Globus pallidus (tissue), 1 donor: ENCODE measurements at places on chromosomes 7 and 10.
A peak's percentile ranks its signal among the peaks of the same experiment; 100 is the strongest.

GRCh38 chr10:14328881-14329672 is 1.6 kb downstream of the FRMD4A start:
- DNase-seq: no peak

GRCh38 chr7:33221390-33221789 is 92.0 kb downstream of the BBS9 start:
- DNase-seq: no peak

DNA sequence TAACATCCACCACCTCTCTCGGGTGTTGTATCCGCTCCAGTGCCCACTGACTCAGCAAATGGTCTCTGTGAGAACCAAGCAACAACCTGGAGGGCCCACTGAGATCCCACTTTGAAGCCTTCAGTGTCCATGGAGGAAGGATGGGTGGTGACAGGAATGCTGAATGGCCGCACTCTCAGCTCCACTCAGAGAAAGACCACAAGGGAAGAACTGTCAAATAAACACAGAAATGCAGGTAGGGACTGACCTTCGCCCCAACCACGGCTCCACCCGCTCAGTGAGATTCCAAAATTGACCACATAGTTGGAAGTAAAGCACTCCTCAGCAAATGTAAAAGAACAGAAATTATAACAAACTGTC is 65.8 kb downstream of the VIPR2 start:
- no peak for DNase-seq

DNA sequence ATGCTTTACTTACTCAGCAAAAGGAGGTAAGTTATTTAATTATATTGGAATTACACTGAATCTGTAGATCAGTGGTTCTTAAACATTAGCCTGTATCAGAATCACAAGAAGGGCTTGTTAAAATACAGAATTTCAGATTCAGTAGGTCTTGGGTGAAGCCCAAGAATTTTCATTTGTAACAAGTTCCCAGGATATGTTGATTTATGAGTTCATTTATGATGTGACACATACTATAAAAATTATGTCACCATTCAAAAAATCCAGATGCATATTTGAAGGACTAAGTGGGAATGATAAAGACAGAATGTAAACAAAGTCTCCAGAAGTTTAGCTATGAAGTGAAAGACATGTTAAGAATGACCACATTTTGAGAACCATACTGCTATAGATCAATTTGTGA is 52.3 kb downstream of the HECTD2 start:
- no peak for DNase-seq

GRCh38 chr7:43296306-43296705 is 183.9 kb downstream of the HECW1 start:
- no peak for DNase-seq

GRCh38 chr7:102044641-102044983 is 227.2 kb downstream of the CUX1 start:
- no peak for DNase-seq

- no peak for DNase-seq
Observed at GRCh38 chr7:36971515-36972139, 247.3 kb upstream of the AOAH start.

GRCh38 chr7:92717993-92718716 is 118.2 kb downstream of the CDK6 start:
- peak; percentile 91 for DNase-seq

DNA sequence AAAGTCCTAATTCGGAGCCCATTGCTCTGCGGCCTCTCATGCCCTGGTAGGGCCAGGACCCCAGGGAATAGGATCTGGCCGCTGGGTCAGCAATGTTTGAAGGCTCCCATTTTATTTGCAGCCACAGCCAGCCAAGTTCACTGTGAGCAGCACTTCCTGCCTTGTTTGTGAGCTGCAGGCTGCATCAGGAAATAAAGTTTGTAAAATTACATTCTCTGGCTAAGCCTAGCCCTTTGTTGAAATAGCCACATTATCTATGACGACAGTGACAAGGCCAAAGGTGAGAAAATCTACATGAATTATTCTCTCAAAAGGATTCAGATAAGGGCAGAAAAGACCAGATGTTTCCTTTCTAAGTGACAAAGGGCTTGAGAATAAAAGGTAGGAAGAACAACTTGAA is 23.7 kb upstream of the ITGB1 start:
- DNase-seq: no peak

DNA sequence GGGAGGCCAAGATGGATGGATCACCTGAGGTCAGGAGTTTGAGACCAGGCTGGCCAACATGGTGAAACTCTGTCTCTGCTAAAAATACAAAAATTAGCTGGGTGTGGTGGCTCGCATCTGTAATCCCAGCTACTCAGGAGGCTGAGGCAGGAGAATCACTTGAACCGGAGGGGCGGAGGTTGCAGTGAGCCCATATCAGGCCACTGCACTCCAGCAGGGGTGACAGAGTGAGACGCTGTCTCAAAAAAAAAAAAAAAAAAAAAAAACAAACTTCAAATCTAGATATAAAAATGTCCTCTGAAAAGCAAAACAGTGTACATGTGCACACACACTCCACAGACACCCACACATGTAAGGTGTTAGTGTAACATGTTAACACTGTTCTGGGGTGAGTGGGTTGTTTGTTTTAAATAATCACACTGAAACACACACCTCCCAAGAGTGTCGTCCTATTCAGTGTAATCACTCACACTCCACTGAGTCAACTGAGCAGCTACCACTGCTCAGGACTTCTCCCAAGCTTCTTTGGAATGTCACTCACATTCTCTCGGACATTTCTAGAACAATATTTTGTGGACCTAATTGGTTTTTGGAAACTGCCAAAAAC is 12.8 kb upstream of the RGS10 start:
- DNase-seq: no peak

DNA sequence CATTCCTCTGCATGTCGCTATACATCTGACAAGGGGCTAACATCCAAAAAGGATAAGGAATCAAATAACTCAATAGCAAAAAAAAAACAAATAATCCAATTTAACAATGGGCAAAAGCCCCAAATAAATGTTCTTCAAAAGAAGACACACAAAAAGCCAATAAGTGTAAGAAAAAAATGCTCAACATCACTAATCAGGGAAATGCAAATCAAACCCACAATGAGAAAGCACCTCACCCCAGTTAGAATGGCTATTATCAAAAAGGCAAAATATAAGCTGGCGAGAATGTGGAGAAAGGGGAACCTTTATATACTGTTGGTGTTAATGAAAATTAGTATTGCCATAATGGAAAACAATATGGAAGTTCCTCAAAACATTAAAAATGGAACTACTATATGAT is 14.3 kb downstream of the ARHGAP12 start:
- no peak for DNase-seq

DNA sequence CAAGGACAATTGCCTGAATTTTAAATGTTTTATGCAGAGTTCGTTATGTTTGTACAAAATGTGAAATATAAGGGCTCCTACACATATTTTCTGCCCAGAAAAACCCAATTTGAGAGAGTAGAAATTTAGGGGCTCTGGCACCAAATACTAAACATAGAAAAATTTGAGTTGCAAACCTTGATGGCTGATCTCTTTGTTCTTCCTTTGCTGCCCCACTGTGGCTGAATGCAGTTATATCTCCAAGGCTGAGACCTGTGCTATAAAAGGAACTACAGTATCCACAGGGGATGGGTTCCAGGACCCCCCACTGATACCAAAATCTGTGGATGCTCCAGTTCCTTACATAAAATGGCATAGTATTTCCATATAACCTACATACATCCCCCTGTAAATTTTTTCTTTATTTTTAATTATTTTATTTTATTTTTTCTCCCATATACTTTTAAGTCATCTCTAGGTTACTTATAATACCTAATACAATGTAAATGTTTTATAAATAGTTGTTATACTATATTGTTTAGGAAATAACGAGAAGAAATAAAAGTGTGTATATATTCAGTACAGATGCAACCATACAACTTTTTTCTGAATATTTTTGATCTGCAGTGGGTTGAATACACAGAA is 22.5 kb downstream of the CFAP43 start:
- DNase-seq: peak; percentile 82

DNA sequence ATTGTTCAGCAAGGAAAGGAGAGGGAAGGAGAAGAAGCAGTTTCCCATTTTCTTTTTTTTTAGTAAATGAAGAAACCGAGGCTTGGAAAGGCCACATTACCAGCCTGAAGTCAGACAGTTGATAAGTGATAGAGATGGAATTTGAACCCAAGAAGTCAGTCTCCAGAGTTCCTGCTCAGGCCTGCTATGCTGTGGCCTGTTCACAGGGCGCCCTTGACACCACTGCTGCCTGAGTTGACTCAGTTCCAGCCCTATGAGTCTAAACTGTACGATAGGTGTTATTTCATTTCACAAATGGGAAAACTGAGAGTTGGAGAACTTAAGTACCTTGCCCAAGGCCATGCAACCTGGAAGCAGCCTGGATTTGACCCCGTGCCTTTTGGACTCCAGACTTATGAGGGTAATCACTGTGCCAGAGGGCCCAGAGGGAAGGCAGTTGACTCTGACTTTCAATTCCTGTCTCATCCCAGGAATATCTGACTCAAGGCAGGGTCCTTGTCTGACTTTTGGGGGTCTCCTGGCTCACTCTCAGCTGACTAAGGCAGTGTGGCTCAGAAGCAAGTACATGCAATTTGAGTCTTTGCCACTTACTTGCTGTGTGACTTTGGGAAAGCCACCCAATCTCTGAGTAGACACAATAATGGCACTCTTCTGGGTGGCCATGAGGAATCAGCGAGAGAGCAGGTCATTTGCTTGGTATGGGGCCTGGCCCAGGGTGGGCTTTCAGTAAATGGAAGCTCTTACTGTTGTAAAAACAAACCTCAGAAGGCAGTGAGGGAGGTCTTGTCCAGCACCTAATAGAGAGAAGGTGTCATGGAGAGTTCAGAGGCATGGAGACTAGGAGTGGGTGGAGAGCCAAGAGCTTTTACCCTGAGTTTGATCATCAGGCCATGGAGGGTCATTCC is 17.9 kb upstream of the RBM20 start:
- DNase-seq: no peak

- DNase-seq: no peak
Observed at GRCh38 chr7:75649462-75649861, 89.3 kb downstream of the HIP1 start.

DNA sequence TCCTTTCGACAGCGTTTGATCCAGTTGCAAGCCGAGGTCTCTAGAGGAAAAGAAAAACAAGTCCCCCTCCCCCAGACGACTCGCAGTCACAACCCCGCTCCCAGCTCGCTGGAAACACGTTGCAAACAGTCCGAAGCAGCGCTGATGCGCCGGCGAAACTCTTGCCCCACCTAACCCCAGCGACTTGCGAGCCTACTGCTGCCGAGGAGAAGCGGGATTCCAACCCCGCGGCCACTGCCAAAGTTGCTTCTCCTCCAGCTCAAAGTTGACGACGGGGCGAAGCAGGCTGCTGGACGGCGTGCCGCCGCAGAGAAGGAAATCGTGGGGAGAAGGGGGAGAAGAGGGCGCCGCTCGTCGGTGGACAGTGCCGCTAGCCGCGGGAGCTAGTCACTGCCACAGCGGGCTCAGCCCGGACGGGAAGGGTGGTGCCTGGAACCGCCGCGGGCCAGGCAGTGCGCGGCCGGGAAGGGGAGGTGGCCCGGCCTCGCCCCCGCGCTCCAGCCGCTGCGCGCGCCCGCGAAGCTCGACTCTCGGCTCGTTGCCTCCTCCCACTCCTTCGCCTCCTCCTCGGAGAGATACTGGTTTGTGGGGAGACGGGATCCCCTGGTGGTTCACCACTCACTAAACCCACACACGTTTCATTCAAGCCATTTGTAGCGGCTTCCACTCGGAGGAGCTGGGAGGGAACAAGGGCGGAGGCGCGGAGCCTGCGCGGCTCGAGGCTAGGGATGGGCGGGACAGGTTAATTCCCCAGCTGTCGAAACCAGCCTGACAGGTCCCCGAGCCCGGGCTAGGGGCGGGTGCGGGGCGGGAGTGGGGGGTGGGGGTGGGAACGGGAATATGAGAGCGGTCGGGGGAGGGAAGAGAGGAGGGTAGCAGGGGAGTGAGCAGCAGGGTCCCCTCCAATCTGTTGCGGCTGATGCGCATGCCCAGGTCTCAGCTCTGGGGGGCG is at the start of gene GPR37:
GPR37 (minus strand) TSS at position 392 of the 952 bp plus-strand sequence. CDS start 816 bp downstream, outside the sequence.
- peak; percentile 96 for DNase-seq

DNA sequence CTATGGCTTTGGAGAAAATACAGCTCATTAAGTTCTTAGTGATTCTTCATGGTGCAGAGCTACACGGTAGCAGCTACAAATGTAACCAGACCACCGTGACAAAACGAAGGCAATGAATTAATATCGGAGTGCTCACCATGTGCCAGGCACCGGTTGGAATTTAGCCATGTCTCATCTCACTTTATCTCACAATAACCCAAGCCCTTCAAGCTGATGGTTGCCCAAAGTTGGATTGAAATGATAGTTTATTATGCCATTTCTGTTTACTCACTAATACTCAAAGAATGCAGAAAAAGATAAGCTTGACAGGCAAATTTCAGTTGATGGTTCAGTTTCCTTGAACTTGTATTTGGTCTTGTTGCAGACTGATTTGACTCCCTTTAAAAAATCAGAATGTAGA is 312.6 kb downstream of the SKIDA1 start:
- no peak for DNase-seq

DNA sequence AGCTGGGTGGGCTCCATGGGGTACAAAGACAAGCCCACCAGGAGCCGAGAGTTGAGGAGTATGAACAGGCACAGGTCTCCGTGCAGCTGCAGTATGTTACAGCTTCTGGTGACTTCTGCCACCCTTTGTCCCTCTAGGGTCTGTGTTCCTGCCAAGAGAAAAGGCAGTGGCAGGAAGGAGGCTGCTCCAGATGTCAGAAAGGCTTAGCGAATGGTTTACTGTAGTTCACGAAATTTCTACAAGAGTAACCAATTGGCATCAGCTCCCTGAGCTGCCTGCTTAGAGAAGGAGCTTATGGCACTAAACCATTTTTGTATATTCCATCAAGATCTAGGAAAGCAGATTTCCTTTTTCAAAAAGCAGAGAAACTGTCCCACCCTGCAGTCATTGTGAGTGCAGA is 48.2 kb upstream of the TMEM72 start:
- DNase-seq: no peak

GRCh38 chr7:157495177-157495553 is 158.4 kb downstream of the DNAJB6 start:
- DNase-seq: no peak

DNA sequence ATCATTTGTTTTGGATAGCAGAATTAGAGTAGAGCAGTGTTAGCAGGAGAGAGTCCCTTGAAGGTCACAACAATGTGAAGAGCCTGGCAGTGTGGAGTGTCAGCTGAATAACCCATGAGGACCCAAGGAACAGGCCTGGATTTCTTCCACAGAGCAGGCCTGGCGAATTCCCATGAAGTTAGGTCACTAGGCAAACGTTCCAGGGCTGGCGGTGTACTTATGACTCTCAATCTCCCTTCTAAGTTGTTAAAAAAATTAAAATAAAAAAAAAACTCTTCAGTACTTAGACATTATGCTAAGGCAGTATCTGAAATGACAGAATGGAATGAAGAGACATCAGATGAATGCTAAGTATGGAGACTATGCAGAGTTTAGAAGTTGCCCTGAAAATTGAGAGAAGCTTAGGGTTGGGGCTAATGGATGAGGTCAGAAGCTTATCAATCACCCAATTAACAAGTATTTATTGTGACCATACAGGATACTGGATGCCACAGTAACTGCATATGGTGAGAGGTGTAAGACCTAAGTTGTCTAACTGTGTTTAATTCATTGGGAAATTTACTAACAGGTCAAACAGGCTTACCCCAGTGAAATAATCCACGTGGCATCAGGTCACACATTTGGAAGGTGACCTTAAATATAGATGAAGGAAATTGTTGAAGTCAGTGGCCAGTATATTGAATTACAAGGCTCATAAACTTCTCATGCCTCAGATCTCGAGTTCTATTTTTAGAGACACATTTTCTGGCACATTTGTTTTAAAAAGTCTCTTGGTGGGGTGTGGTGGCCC is 126.2 kb upstream of the NRP1 start:
- DNase-seq: peak; percentile 36
